ENCODE measurements at places on chromosomes 5 and 9.

- no peak for DNase-seq
These were observed 625.1 kb downstream of the PRELID2 start for GRCh38 chr5:145210020-145210419.

DNA sequence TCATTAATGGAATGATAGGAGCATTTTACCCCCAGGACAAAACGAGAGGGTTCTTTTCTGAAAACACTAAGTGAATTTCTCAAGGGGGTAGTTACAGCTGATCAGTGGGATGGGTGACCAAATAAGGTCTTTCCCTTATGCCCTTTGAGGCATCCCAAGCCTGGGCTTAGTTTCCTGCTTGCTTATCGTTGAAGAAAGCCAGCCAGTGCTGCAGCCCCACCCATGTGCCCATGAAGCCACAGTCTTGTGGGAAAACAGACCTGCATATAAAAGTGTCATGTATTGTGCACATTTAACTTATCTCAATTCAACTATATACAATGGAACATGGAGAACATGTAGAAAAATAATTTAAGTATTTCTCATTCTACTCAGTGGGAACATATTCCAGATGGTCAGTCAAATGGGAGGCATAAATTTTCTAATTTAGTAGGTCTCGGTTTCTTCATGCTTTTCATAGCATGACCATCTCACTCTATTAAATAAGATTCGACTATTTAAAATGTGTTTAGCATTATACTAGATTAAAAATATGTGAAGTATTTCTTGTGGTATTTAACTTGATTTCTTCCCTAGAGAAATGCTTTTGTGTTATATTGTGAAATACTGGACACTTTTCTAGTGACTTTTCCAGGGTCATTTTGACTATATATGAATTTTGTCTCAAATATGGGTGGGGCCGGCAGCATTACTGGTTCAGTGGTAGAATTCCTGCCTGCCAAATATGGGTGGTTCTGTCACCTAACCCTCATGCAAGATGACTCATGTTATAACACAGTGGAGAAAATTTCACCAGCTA lies 189.7 kb upstream of the SGCD start:
- DNase-seq: no peak

GRCh38 chr5:10485142-10485795 lies 43.6 kb downstream of the ROPN1L start:
- DNase-seq: peak; percentile 99

DNA sequence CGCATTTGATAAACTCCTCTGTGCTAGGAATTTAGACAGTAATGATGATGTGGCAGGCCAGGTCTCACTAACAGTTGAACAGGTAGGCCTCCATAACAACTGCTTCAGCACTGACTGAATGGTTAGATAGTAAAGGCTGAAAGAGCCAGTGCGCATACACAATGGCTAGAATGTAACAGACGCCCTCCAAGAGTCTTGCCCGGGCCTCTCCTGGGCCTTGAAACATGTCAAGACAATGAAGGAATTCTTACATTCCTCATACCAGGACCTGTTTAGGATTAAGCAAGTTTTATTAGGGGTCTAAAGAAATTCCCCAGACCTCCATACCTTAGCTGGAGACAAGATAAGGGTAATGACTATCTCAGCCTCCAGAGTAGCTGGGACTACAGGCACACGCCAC lies 6.7 kb upstream of the BICD2 start:
- no peak for DNase-seq

DNA sequence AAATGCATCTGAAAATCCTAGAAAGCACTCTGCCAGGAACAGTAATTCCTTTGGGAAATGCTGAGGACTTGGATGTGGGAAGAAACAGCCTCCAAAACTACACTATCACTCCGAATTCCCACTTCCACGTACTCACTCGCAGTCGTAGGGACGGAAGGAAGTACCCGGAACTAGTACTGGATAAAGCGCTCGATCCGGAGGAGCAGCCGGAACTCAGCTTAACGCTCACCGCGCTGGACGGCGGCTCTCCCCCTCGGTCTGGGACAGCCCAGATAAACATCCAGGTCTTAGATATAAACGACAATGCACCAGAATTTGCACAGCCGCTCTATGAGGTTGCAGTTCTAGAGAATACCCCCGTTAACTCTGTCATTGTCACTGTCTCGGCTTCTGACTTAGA lies 786 bp downstream of the PCDHB3 start:
- DNase-seq: no peak

DNA sequence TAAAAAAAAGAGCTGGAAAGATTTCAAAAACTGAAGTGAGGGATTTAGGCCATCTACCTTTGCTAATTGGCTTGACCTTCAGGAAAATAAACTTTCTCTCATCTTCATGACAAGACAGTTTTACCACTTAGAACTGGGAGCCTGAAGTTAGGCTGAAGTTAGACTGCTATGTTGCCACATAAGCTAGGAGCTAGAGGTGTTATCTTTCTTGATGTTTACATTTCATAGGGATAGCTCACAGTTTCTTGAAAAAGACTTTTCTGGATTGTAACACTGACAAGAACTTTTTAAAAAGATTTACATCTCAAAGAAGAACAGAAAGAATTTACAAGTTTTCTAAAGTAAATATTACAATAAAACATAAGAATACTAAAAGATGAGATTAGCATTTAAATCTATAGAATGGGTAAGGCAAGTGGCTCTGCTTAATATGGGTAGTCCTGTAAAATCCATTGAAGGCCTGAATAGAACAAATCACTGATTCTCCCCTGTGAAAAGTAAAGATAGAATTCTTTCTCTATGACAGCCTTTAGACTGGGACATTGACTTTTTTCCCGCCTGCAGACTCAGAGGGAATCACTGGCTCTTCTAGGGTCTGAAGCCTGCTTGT lies 1665.4 kb upstream of the CDH9 start:
- peak; percentile 9 for DNase-seq

- peak; percentile 33 for DNase-seq
These were observed 35.0 kb downstream of the MTX3 start for GRCh38 chr5:79955941-79956670.

DNA sequence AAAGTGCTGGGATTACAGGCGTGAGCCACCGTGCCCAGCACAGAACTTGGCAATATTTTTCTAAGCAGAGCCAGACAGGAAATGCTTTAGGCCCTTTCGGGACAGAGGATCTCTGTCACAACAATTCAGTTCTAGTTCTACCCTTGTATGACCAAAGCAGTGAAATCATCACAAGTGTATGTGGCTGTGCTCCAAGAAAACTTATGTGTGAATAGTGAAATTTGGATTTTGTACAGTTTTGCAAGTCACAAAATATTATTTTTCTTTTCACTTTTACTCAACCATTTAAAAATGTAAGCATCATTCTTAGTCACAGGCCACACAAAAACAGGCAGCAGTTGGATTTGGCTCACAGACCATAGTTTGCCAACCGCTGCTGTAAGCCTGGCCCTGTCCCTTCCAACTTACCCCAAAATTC lies 20.4 kb upstream of the PRUNE2 start:
- DNase-seq: peak; percentile 83

DNA sequence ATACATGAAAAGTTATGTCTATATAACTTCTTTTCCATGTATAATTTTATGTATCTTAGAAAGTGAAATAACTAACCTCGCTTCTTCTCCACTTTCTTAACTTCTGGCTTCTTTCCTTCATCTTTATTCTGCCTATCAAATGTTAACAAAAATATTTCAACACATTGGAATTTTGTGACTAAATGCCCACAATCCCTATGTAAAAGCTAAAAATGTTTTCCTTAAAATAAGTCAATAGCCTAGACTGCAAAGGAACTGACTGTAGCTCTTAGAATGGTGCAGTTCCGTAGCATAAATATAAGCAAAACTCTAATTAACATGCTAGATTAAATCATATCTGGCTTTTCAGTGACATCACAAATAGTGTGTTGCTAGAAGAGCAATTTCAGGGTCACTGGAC lies 40.9 kb downstream of the PSIP1 start:
- DNase-seq: no peak

DNA sequence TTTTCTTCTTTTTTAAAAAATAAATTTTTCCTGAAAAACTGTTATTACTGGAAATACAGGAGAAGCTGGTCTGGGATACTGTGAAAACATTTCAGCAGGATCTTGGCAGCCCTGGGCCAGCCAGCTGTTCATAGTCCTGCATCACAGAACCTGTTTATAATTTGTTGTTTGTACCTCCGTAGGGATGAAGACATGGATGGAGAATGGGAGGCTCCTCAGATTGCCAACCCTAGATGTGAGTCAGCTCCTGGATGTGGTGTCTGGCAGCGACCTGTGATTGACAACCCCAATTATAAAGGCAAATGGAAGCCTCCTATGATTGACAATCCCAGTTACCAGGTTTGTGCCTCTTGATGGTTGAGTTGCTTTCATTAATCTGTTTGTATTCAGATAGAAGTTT lies 12.4 kb upstream of the MAML1 start:
- DNase-seq: no peak

DNA sequence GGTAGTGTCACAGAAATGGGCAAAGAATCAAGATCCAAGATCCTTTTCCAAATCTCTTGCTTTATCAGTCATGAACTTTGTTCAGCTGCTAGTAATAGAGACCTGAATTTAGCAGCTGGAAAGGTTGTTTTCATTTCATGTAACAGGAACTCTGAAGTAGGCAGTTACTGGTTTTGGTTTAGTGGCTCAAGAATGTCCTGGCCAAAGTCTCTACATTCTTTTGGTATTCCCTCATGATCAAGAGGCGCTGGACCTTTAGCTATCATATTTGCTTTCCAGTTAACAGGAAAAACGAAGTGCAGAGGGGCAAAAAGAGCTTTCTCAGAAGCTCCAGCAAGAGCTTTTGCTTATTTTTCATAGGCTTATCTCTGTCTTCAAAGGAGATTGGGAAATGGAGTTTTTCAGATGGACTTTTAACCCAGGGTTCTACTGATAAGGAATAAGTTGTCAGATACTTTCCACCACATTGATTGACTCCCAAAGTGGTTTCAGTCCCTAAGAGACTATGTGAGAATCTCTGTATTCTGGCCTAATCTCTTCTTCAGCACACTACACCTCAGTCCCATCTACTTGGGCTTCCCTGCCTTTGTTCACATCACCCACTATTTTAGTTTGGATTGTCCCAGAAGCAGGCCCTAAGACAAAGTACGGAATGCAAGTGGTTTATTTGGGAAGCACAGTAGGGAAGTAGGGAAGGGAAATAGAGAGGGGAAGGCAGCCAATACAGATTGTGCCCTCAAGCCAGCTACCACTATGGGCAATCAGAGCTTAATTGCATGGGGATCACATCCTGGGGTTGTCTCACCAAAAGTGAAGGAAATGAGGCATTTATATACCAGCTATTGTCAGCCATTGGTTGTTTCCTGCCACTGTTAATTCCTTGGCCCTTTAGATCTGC lies 359.3 kb downstream of the LRRC70 start:
- peak; percentile 68 for DNase-seq

GRCh38 chr9:81680506-81680905 lies 8.8 kb downstream of the TLE1 start:
- no peak for DNase-seq

- DNase-seq: no peak
These were observed 51.5 kb upstream of the NR3C1 start for GRCh38 chr5:143454936-143455516.

DNA sequence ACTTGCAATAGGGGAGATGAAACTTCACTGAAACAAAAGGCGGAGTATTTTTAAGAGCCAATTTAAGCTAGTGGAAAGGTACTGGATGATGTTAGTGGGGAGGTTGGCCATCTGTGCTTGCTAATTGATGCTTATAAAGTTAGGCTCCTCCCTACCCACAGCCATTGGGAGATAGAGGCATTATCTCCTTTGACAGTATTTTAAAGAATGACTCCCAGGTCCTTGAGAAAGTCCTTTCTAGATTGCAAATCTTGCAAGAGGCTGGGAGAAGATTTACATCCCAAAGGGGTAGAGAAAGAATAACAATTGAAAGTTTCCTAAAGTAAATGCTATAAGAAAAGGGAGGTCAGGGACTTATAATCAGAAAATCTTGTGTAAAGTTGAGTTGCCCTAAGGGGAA lies 282.6 kb downstream of the BRINP1 start:
- DNase-seq: no peak

GRCh38 chr5:82115858-82116257 lies 144.0 kb downstream of the ATG10 start:
- DNase-seq: no peak

- DNase-seq: no peak
These were observed 158.8 kb downstream of the MEF2C start for GRCh38 chr5:88724201-88724600.

DNA sequence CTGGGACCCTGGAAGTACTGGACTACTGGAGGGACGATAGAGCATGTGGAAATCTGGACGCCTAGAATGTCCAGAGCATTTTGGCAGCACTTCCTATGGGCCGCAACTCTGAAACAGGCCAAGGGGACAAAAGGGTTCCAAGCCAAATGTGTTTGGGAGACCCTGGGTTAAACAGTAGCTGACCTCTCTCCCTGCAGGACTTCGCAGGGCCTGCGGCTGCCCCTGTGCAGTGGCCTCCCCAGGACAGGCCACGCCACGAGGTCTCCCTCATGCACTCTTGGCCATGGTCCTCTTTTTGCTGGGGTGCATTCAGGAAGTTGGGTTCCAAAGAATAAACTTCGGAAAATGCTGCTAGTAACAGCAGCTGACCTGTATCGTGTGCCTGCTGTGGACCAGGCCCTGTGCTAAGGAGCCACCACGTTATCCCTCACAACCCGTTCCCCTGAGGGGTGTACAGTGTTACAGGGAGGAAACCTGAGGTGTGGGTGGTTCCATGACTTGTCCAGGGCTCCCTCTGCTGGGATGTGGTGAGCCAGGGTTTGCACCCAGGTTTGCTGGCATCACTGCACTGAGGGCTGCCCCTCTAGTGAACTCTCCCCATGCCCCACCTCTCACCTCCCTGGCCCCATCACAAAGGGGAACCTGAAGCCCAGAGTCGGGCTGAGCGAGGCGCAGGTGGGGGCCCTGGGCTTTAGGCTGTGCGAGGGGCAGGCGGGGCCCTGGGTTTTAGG lies 79.4 kb downstream of the AMBP start:
- DNase-seq: no peak

DNA sequence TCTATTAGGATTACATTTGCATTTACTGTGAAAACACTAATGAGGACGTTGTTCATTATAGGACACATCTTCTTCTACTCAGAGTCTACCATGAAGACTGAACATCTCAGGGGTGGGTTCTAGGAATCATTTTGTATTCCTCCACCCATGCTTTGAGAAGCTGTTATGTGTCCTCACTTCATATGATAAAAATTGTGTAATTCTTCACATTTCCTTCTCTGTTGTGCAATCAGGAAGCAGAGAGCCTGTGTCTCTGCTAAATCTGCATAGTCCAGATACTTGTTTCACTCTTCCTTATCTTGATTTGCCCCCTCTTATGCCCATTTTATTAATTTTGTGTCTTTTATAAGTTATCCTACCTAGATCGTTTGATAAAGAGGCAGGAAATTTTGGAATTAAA lies 97.8 kb upstream of the IQGAP2 start:
- DNase-seq: no peak

- peak; percentile 6 for DNase-seq
These were observed 286.7 kb upstream of the IL12B start for GRCh38 chr5:159616952-159617351.

- no peak for DNase-seq
These were observed 666.8 kb downstream of the ACTL7B start for GRCh38 chr9:108188976-108189375.

DNA sequence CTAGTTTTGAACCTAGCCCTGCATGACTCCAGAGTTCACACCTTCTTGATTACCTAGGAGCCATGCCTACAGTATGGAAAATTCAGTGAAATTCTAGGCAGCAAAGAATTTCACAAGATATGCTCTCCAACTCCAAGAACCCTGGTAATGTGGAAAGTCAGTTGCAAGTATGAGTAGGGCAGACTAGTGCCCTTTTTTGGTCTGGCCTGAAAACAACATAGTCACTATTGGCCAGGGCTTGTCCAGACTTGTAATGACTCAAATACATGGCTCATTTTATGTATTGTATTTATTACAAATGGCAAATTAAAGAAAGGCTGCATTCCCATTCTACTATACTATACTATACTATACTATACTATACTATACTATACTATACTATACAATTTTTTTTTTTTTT lies 160.4 kb downstream of the ESM1 start:
- no peak for DNase-seq
